ENCODE measurements at places on chromosomes 12 and 14.

- DNase-seq = no peak
Observed at GRCh38 chr12:56721721-56722120, 3.4 kb downstream of the NACA start.

- no peak for DNase-seq
Observed at GRCh38 chr12:15116086-15116485, 105.1 kb downstream of the RERG start.

- no peak for DNase-seq
Observed at GRCh38 chr14:27123162-27123561, 525.3 kb upstream of the NOVA1 start.

- DNase-seq = no peak
Observed at GRCh38 chr12:101186291-101186690, 23.7 kb downstream of the SLC5A8 start.

DNA sequence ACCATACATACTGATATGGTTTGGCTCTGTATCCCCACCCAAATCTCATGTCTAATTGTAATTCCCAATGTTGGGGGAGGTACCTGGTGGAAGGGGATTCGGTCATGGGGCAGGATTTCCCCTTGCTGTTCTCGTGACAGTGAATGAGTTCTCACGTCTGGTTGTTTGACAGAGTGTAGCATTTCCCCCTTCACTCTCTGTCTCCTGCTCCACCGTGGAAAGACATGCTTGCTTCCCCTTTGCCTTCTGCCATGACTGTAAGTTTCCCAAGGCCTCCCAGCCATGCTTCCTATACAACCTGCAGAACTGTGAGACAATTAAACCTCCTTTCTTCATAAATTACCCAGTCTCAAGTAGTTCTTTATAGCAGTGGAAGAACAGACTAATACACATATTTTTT, 28.8 kb upstream of the DTX1 start:
- no peak for DNase-seq

DNA sequence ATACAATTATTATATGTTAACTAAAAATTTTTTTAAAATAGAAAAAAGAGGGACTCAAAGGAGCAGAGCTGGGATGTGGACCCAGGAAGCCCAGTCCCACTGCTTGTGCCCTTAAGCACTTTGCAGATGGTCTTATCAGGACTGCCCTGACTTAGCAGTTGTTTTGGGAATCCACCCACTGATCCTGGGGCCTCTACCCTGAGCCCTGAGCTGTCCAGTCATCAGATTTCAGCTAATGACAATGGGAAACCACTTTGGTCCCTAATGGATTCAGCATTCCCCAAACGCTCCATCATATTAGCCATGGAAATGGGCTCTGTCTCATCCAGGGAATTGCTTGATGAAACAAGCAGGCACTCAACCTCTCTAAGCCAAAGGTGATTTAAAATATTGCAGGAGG, 22.5 kb upstream of the WSCD2 start:
- DNase-seq = no peak

- no peak for DNase-seq
Observed at GRCh38 chr12:2456813-2457186, 338.0 kb upstream of the FKBP4 start.

All from iris pigment epithelial cell (primary cell).